ENCODE measurements at places on chromosomes 5 and 9.
A peak's percentile ranks its signal among the peaks of the same experiment; 100 is the strongest.

DNA sequence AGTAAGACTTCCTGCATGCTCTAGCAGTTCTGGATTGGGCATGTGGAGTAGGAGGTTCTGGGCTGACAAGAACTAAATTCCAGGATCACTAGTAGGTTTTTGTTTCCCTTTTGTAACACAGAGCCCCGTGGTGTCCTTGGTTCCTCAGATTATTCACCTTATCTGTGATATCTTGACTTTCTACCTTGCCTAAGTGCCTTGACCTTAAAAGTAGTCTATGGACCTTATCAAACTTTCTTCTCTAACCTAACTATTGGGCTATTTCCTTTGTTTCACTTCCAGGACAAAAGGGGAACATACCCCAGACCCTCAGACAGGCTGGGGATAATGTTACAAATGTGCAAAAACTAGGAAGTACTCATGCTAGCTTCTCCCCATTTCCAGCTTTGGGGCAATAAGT, 595.3 kb downstream of the PSAT1 start:
- no peak for DNase-seq

DNA sequence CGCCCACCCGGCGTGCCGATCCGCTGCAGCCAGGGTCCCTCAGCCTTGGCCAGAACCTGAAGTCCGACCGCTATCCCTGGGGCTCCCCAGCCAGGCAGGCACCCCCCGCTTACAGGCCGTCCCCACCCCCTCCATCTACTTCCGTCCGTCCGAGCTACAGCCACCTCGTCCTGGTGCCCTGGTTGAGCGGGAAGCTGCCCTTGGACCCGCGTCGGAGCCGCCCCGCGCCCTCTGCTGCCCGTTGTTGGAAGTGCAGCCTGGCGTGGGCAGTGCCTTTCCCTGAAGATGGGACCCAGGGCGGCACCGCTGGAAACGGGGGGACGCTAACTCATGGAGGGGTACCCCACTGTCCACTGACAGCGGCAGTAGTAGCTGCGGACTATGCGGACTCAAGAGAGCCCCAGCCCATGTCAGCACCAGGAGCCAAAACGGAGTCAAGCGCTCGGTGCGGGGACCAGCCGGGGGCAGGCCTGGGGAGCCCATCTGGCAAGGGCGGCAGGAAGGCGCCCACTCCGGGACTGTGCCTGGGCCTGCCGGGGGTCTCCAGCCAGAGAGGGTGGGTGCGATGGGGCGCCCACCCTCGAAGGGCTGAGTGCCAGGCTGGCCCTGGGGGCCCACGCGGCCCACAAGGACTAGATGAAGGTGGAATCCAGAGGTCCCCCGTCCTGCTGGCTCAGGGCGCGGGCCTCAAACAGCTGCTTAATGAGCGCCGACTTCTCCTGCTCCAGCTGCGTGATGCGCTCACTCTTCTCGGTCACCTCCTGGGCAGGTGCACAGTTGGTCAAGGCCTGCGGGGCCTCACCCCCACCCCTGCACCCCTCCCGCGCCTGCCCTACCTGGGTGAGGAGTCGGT, 6.1 kb downstream of the SAPCD2 start:
- DNase-seq: peak; percentile 77

GRCh38 chr9:83233647-83234046, 170.7 kb upstream of the RASEF start:
- DNase-seq: no peak

GRCh38 chr9:127930231-127931091, at the start of gene PIP5KL1:
Gene PIP5KL1 (minus strand): TSS chr9:127930777. CDS start chr9:127930752, 25 bp downstream.
- DNase-seq: peak; percentile 91

DNA sequence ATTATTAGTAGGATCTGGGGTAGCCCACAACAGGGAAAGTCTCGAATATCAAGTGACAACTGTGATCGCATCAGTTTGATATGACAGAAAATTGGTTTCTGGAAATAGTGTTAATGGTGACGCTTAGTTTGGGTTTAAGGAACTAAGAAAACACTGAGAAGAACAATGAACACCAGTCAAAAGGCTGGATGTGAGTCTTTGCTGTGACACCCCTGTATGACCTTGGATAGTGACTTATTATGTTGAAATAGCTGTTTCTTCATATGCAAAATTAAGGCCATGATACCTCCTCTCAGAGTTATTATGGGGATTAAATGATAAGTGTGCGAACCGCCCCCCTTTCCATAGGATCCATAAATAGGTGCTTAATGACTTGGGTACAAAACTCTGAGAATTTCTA, 926 bp downstream of the DNAJC25 start:
- no peak for DNase-seq

- no peak for DNase-seq
Measured at GRCh38 chr5:14732991-14733390, 68.5 kb downstream of the OTULIN start.

DNA sequence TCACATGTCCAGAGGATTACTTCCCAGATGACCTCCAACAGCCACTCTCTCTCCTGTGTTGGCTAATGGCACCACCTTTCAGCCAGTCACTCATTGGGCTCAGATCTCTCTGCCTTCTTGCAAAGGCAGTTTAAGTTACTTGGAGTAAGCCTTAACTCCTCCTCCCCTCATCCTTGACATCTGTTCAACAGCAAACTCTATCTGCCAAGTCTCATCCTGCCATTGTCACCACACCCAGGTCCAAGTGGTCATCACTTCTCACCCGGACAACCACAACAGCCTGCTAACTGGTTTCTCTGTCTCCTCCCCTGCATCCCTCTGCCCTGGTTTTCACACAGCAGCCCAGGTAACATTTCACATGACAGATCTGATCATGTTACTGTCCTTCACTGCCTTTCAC, 58.5 kb downstream of the DCP2 start:
- DNase-seq: no peak

- DNase-seq: no peak
Measured at GRCh38 chr5:134432677-134433359, 21.1 kb upstream of the CDKN2AIPNL start.

GRCh38 chr5:68548959-68549676, 333.6 kb downstream of the PIK3R1 start:
- no peak for DNase-seq

- DNase-seq: no peak
Measured at GRCh38 chr9:108525186-108525585, 330.6 kb downstream of the ACTL7B start.
